ENCODE measurements at places on chromosomes 6 and 20.

DNA sequence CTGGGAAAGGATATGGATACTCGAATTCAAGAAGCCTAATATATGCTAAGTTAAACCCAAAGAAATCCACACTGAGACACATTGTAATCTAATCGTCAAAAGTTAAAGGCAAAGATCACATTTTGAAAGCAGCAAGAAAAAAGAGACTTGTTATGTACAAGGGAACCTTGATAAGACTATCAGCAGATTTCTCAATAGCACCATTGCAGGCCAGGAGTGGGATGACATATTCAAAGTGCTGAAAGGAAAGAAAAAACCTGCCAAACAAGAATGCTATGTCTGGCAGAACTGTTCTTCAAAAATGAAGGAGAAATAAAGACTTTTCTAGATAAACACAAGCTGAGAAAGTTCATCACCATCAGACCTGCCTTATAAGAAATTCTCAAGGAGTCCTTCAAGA, 75.2 kb downstream of the COL21A1 start:
- no peak for DNase-seq

DNA sequence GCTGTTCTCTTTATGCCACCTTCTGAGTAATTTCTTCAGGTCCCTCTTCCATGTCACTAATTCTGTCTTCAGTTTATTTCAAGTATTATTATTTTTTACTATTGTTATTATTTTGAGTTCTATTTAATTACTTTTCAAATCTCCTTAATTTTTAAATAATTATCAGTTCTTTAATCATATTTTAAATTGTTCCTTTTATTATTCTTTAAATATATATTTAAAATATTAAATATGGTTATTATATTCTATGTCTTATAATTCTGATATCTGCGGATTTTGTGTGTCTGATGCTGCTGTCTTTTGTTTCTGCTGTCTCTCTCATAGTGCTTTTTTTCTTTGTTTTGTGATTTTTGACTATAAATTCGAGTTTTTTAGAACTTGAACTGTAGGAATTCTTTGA, 2.2 kb downstream of the POLR1H start:
- DNase-seq = no peak

DNA sequence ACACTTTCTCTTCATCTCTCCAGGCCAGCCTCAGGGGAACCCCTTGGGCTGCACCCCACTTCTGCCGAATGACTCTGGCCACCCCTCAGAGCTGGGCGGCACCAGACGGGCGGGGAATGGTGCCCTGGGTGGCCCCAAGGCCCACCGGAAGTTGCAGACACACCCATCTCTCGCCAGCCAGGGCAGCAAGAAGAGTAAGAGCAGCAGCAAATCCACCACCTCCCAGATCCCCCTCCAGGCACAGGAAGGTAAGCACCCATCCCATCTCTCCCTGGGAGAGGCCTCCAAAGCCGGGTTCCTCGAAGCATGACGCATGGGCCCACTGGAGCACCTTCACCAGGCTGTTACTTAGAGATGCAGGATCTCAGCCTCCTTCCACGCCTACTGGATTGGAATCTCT, 11.3 kb downstream of the MDFI start:
- DNase-seq = no peak

DNA sequence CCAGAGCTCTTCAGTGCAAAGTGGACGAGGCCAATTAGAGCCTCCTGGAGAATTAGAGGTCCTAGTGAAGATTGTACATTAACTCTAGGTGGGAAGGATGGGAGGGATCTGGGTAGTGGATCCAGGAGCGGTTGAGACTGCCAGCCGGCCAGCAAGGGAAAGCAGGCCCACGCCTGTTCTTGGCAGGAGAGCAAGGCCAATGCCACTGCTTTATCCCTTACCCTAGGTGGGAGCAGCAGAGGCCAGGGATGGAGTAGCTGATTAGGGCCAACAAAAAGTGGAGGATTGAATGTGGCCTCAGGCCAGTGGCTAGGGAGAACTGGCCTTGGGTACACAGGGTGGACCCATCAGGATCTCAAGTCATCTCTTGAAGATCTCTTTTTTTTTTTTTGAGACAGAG, 3.7 kb downstream of the ITPR3 start:
- no peak for DNase-seq

DNA sequence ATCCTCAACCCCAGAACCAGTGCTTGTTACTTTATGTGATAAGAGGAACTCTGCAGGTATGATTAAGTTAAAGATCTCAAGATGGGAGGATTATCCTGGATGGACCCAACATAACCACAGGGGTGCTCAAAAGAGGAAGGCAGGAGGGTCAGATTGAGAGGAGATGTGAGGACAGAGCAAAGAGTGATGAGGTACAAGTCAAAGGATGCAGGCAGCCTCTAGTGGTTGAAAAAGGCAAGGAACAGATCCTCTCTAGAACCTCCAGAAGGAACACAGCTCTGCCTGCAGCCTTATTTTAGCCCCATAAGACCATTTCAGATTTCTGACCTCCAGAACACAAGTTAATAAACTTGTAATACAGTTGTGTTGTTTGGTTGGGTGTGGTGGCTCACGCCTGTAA, 41.2 kb downstream of the PDSS2 start:
- no peak for DNase-seq

- DNase-seq = no peak
Observed at GRCh38 chr6:137879885-137880745, 13.1 kb downstream of the TNFAIP3 start.

GRCh38 chr6:40232698-40233097, 298.4 kb upstream of the MOCS1 start:
- no peak for DNase-seq

GRCh38 chr20:42018979-42019378, 400.8 kb upstream of the CHD6 start:
- no peak for DNase-seq

DNA sequence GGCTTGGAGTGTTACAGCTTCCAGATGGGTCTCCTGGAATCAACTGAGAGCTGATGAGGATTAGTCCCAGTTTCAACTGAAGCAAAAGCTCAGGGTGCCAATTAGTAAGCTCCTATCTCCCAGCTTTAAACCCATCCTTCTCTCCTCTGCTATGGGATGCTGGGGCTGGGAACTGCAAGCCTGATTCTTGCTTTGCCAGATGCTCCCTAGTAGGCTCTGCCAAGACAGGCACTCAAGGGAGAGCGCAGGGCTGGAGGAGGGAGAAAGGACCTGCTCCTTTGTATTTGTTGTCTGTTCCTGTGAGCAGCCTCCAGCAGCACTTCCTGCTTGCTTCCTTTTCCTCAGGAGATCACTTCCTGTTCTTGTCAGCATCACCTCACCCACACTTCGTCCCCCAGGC, 309.7 kb downstream of the KIF16B start:
- DNase-seq = no peak

- no peak for DNase-seq
Observed at GRCh38 chr20:32973077-32973717, 31.0 kb downstream of the SUN5 start.

DNA sequence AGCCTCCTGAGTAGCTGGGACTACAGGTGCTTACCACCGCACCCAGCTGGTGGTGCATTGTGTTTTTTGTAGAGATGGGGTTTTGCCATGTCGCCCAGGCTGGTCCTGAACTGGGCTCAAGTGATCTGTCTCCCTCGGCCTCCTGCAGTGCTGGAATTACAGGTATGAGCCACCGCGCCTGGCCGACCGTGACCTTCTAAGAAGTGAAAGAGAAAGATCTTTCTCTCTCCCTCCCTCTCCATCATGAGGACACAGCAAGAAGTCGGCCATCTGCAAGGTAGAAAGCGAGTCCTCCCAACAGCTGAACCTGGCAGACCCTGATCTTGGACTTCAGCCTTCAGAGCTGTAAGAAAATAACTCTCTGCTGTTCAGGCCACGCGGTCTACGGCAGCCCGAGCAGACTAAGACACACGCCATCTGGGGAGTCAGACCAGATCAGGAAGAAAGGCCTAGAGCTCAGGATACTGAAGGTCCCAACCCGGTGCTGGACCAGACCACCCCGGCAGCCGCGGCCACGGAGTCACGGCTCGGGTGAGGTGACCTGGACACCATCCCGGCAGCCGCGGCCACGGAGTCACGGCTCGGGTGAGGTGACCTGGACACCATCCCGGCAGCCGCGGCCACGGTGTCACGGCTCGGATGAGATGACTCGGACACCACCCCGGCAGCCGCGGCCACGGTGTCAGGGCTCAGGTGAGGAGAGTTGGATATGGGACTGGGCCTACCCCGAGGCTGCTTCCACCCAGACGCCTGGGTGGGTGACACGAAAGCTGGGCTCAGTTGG, 9.6 kb downstream of the GMEB2 start:
- no peak for DNase-seq

GRCh38 chr6:142913511-142914047, 31.4 kb downstream of the HIVEP2 start:
- peak; percentile 27 for DNase-seq

GRCh38 chr6:51489133-51489532, 598.3 kb downstream of the PKHD1 start:
- DNase-seq = no peak

DNA sequence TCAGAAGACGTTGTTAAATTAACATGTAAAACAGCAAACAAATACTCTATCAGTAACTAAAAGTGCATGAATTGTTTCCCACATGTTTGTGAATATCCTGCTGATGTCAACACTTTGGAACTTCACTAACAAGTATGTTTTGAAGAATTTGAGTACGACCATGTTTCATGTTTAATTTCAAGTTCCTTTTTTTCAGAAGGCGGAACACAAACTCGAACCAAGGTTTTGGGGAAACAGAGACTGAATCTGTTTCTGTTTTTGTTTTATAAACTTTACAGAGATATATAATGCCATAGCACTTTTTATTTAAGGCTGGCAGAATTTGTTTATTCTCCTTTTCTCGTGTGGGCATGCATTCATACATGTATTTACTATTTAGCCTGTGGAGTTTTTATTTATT, 509.3 kb upstream of the CITED2 start:
- no peak for DNase-seq

- no peak for DNase-seq
Observed at GRCh38 chr6:114989279-114989964, 646.6 kb upstream of the HS3ST5 start.

- DNase-seq = no peak
Observed at GRCh38 chr6:154167126-154167525, 128.1 kb downstream of the OPRM1 start.

DNA sequence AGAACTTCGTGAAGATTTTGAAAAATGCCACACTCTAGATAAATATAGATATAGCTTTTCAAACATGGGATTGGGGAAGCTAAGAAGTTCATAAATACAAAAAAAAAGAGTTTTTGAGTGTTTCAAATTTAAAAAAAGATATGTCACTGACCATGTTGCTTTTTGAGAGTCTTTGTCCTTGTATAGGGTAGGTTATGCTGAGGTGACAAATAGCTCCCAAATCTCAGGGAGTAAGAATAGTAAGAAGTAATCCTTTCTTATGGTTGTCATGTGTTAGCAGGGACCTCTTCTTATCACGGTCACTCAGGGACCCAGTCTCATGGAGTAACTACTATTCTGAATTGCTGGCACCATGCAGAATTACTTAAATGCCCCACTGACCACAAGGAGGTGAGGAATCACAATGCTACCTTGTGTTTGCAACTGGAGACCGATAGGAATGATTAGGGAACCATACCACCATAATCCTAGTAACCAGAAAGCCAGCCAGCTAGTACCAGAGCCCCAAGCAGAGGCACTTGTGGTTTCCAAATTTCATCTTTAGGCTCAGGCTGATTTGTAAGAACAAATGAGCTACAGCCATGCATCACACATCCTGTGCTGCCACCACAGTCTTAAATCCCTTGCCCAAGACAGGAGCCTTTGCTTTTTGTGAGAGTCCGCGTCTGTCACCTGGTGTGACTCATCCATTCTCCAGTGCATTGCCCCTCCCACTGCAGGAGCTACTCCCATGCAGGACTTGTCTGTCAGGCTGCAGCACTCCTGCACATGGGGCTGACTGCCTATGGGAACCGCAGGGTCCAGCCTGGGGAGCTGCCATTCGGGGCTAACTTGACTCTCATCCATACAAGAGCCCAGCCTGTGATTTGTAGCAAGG, 42.4 kb upstream of the ADGRF4 start:
- no peak for DNase-seq

- DNase-seq = no peak
Observed at GRCh38 chr20:3739054-3739925, 6.8 kb downstream of the HSPA12B start.

DNA sequence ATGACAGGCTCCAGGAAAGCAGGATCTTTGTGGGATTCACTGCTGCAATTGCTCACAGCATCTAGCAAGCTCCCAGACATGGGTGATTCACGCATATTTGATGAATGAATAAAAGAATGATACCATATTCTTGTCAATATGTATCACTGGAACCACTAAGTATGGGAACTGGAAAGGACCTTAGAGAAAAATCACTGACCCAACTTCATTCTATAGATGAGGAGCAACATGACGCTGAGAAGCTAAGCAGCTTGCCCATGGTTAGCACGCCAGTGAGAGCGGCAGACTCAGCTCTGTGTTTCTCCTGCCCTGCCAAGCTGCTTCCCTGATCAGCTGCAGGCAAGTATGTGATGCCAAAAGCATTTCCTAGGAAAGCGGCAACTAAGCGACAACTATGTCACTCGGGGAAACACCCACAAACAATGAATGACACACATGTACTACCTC, 66.8 kb downstream of the PPP1R3G start:
- DNase-seq = no peak

GRCh38 chr6:43950731-43951062, 176.6 kb downstream of the MRPL14 start:
- no peak for DNase-seq

DNA sequence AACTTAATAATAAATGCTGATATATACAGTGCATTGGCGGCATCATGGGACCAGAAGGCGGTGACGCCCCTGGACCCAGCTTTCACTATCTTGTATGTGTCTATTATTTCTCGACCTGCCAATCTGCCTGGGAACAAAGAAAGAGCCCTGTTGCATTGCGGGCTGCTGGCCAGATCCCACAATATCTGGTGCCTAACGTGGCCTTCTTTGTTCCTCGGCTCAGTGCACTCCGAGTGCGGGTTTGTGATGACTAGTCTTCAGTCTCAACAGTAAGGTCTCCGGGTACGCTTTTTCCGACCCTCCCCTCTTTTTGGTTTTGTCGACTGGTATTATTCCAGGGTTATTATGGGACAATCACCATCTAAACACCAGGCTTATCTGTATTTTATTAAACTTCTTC, 291.5 kb downstream of the TBC1D32 start:
- DNase-seq = no peak

GRCh38 chr20:21523281-21523868, 9.5 kb upstream of the NKX2-2 start:
- DNase-seq = no peak

- peak; percentile 22 for DNase-seq
Observed at GRCh38 chr20:34473262-34473883, 42.8 kb upstream of the DYNLRB1 start.

DNA sequence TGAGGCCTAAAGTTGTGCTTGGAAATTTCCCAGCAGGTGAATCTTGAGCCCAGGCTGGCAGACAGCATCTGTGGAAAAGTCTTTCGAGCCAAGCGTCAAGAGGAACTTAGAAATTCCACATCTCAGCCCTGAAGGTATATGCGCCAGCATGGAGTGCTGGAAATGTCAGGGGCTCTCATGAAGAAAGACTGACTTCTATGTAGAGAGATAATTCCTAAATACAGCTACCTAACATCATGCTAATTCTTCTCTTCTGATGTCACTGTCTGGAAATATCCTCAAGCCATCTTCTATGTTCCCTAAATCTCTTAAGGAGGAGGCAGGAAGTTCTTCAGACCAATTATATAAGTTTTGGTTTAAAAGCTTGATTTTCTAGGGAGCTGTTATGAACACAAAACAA, 492.4 kb upstream of the MARCKS start:
- DNase-seq = no peak
